ENCODE measurements at places on chromosomes 11 and 22.

GRCh38 chr11:34348919-34349318 is 8.9 kb downstream of the ABTB2 start:
- no peak for DNase-seq

DNA sequence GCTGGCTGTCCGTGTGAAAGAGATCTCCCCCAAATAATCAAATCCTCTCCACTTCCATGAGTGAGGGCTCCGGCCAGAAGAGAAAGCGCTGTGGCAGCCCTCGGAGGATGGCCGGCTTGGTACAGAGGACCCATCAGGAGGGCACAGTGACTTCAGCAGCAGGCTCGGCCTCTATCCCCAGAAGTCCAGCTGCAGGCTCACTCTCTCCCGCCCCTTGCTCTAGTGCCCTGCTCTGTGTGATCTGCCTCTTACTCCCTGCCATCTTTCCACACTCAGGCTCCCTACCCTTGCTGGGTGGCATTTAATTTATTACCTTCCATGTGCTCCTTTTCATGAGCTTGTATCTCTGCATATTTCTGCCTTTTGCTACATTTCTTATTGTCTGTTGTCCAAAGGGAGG is 129.7 kb downstream of the SPATA19 start:
- no peak for DNase-seq

DNA sequence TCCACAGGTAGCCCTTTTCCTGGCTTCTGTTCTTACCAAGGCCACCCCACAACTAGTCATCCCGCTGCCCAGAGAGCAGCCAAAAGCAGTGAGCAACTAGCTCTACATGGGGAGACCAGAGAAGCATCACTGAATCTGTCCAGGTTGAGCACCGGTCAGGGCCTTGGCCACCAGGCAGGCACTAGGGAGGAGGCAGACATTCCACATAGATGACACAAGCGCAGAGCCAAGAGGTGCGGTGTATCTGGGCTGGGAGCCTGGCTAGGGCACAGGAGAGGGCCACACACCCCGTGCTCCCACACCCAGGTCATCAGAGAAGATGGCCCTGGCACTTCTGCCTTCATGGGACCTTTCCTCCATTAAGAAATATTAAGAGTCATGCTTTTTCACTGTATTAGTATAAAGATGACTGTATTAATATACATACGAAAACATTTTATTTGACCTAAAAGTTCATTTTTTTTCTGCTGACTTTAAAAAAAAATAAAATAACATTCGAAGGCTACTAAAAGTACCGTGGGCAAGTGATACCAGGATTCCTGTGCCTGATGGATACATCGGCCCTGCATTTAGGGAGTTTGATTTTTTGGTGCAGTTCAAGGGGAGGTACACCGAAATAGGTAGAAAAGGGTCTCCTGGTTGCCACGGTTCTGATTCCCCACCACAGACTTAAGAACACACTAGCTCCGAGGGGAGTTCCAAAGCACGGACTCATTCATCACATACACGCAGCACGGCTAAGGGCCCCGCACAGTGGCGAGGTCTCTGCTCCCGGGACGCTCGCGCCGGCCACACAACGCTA is 1.2 kb downstream of the DGCR2 start:
- no peak for DNase-seq

- no peak for DNase-seq
These were observed 21.6 kb downstream of the SVIP start for GRCh38 chr11:22807855-22808570.

DNA sequence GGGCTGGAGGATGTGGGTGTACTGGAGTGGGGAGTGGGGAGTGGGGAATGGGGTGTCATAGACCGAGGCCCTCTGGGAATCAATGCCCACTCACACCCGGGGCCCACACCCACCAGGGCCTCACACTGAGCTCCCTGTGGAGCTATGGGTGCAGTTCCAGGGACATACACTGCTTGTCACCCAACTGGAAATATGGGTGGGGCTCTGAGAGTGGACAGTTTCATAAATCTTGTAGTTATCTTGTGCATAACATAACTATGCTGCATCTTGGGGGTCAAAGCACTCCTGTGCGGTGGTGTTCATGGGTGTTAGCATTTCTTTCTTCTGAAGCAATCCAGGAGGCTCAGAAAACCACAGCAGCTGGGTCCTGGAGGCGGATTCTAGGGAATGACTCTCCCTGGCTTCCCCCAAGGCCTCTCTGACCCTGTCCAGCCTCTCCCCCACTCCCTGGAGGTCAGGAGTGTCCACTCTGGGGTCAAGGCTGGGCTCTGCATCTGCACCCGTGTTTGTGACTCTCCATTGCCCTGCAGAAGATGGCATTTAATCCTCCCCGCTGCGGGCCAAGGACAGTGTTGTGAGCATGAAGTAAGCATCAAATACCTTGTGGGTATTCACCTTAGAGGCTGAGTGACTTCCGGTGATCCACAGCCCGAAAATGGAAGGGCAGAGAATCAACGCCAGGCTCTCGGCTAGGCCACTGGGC is 172.5 kb downstream of the CTTN start:
- DNase-seq: no peak

DNA sequence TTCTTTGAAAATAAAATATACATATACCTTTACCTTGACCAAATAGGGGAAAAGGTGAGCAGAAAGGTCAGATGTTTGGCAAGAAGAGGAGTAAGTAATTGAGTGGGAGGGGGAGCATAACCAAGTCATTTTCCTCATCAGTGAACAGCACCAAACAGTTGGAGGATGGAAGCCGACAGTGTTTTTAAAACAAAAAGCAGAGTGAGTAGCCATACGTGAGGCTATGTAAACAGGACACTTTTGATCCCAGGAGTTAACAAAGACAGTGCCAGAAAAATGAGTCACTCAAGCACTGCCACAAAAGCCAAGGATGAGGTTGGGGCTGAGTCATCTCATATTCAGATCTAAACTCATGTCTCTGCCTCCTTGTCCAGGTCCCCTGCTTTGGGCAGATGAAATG is 734.7 kb downstream of the KCNA4 start:
- DNase-seq: no peak

DNA sequence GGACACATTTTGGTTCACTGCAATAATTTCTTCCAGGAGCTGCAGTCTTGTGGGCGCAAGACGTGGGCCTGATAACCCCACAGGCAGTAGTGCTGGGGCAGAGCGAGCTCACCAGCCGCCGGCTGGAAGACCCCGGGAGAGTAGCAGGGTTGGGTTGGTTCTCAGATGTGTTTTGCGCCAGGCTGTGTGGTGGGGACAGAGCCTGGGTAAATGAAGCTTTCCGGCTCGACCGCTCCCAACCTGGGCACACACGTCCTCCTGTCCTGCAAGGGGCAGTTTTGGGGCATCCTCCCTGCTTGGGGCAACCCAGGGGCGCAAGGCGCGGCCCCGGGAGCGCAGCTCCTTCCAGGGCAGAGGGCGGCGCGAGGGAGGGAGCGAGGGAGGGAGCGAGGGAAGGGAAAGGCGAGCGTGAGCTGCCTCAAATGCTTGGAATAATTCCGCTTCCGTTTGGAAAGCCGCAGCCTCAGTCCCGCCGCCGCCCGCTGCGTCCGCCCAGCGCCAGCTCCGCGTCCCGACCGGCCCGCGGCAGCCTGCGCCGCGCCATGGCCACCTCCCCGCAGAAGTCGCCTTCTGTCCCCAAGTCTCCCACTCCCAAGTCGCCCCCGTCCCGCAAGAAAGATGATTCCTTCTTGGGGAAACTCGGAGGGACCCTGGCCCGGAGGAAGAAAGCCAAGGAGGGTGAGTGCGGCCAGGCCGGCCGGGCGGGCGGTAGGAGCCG is at the start of gene PARVA:
TSS of gene PARVA (plus strand) at position 466 of the 718 bp plus-strand sequence. CDS start at position 543, 77 bp downstream.
- no peak for DNase-seq

- DNase-seq: no peak
These were observed 4.0 kb downstream of the PHOX2A start for GRCh38 chr11:72239849-72240460.

DNA sequence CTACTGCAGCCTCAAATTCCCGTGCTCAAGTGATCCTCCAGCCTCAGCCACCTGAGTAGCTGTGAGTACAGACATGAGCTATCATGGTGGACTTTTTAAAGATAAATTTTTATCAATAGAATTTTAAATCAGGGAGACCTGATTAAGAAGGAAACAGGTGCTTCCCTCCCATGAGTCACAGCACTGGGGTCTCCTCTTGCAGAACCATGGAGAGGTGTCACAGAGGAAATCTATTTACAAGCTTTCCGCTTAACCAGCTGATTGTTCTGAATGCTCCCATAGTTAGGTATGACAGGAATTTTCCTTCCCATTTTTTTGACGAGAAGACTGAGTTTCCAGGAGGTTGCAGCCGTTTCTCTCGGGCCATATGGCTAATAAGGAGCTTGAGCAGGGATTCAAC is 516.1 kb downstream of the MIAT start:
- no peak for DNase-seq

- no peak for DNase-seq
These were observed at the start of gene RRP7A for GRCh38 chr22:42519525-42520401. RRP7A (minus strand) TSS chr22:42519796; CDS start chr22:42519786, 10 bp downstream.

DNA sequence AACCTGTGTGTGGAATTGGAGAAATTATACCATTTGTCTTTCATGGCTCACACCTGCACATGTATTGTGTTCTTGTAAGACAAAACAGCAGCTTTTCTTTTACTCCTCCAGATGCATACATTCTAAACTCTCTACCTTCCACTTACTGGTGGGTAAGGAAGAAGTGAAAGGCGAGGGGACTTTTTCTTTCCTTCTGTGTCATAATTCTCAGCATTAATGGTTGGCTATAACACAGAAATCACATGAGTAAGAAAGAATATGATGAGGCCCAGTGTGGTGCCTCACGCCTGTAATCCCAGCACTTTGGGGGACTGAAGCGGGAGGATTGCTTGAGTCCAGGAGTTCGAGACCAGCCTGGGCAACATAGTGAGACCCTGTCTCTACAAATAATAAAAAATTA is 57.8 kb upstream of the SHANK2 start:
- no peak for DNase-seq

GRCh38 chr22:26450453-26451185 is 21.6 kb downstream of the ASPHD2 start:
- no peak for DNase-seq
